Caudate nucleus (tissue), 63 donors: ENCODE measurements at places on chromosomes 7 and 10.

GRCh38 chr10:69413221-69413865, 3.4 kb downstream of the TACR2 start:
- DNase-seq = no peak

- DNase-seq = no peak
Observed at GRCh38 chr7:116024826-116025809, 5.4 kb downstream of the TFEC start.

- no peak for DNase-seq
Observed at GRCh38 chr10:80392250-80392649, 16.1 kb upstream of the PRXL2A start.

DNA sequence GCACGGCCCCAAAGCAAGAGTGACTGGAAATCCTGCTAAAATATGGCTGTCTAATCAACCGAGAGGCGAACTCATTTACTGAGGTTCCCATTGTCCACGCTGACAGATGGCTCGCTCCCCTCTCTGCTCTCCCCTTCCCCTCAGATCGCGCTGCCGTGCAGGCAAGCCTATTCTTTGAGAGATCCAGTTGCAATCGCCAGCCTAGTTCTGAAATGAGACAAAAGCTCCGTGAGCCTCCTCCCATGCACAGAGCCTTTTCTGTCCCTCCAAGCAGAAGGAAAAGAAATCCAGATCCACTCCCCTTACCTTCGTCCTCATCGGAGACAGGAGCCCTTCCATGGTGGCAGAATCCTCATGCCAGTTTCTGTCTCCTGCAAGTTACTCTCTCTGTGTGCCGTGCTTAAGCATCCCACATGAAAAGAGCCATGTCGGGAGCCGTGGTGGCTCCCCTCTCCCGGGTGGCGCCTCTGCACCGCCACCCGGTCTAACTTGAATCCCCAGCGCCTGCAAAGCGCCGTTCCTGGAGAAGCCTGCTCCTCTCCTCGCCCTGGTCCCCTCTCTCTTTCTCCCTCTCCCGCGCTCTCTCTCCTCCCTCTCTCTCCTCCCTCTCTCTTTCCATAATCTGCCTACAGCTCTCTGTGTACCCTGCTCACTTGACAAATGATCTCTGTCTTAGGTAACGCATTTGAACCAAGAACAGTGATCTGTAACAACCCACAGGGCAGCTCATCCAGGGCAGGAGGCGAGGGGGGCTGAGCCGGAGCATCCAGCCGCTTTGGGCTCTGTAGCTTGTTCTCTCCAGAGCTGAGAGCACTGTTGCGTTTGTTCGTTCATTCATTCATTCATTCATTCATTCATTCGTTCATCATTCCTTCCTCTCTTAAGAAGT, 156.8 kb downstream of the FRMD4A start:
- DNase-seq = peak; percentile 18

- no peak for DNase-seq
Observed at GRCh38 chr10:121059351-121059750, 208.2 kb downstream of the WDR11 start.

DNA sequence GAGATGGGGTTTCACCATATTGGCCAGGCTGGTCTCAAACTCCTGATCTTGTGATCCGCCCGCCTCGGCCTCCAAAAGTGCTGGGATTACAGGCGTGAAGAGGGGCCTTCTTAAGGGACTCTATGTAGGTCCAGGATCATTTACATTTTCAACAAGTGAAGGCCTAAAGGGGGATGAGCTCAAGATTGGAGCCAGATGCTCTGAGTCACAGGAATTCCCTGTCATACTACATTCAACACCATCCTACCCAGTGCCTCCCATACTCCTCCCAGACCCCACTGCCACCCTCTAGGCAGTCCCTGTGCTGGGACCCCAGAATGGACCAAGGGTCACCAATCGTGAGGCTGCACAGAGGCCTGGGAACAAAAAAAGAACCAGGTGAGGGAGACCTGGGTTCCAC, 29.9 kb downstream of the CYTH3 start:
- DNase-seq = no peak

DNA sequence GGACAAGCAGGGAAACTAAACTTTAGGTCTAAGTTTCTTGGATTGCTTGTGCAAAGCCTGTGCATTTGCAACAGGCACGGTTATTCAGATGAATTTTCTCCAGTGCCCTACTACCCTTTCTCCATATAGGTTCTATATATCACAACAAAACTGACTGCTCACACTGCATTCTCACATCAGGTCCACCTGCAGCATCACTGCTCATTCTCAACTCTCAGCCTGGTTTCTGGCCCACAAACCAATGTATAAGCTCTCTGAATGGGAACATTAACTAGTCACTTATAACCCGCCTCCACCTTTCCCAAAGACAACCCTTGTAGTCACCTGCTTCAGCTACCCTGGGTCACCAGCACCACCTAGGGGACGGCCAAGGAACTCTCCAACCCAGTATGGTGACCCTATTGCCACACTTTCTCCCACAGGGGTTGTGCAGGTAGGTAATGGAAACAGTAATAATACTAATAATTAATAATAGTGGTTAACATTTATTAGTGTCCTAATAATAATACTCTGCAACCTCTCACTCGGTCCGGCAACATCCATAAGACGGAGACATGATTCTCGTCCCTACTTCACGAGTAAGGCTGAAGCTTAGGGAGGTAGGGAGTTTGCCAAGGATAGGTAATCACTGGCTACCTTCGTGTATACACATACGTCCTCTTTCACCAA, 97.3 kb downstream of the CLEC2L start:
- DNase-seq = no peak

- DNase-seq = no peak
Observed at GRCh38 chr10:53699231-53699630, 926.6 kb upstream of the MBL2 start.

GRCh38 chr10:96949039-96949683, 117.1 kb downstream of the LCOR start:
- DNase-seq = no peak

DNA sequence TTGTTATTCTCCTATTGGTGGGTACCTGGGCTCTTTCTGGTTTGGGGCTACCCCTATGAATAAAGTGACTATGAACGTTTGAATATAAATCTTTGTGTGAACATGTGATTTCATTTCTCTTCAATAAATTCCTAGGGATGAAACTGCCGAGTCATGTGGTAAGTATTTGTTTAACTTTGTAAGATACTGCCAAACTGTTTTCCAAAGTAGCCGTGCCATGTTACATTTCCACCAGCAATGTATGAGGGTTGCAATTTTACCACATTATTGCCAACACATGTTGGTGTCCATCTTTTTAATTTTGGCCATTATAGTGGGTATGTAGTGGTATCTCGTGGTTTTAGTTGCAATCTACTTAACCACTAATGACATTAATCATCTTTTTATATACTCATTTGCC, 94.7 kb downstream of the ZNRF2 start:
- no peak for DNase-seq

GRCh38 chr7:149873970-149874643, 338 bp downstream of the ATP6V0E2 start:
- DNase-seq = no peak

DNA sequence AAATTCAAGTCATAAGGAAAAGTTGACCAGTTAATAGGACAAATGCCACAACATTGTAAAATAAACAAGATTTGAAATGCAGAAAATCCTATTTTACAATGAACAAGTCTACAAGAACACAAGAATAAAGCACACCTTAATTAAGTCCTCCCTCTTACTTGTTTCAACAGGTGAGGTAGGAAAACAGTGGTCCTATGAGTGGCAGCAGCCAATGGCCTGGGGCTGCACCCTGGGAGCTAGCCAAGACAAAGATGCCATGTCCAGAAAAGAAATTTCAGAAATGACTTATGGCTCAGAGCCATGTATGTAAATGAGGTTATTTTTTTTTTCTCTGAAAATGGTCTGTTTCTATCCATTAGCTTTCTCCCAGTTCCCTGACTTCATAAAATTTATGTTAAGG, 14.3 kb downstream of the KLLN start:
- DNase-seq = no peak

- DNase-seq = no peak
Observed at GRCh38 chr10:15067154-15067553, 21.4 kb downstream of the ACBD7 start.

DNA sequence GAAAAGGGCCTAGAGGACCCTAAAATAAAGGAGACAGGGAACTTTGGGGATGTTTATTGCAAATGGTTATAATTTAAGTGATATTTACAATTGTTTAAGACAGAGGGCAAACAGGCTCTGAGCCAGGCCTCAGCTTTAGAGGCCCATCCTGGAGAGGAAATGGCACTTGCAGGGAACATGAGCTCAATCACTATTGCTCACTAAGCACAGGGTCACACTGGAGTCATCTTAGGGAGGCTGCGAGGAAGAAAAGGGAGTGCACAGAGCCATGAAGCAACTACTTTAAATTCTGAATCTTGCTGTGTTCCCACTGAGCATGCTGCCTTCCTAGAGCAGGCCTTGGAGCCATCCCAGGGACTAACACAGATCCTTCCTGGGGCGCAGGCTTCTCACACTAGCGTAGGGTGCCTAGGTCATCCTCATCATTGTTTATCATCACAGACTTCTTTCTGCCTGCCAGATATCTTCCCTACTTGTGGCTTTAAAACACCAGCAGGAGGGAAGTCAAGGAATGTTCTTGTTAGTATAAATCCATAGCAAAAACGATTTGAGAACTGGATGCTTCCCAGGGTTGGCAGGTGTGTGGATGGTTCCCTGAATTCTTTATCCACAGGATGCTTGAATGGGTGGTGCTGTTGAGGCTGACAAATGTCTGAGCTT, 12.7 kb upstream of the DNAJB12 start:
- DNase-seq = no peak

DNA sequence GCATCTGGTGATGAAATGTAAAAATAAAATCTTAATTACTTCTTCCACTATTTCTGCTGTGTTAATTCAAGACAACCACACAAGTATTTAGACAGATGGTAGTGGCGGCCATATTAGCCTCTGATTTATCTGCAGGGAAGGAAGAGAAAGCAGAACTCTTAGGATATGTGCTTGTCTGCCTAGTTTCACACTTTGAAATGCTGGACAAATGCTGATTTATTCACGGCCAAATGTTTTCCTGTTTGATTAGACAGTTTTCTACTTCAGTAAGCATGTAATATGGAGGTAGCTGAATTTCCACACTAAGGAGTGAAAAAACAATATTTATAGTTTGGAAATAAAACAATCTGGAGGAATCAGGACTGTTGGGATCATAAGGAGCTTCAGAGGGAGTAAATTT, 158.1 kb downstream of the AGMO start:
- DNase-seq = no peak

DNA sequence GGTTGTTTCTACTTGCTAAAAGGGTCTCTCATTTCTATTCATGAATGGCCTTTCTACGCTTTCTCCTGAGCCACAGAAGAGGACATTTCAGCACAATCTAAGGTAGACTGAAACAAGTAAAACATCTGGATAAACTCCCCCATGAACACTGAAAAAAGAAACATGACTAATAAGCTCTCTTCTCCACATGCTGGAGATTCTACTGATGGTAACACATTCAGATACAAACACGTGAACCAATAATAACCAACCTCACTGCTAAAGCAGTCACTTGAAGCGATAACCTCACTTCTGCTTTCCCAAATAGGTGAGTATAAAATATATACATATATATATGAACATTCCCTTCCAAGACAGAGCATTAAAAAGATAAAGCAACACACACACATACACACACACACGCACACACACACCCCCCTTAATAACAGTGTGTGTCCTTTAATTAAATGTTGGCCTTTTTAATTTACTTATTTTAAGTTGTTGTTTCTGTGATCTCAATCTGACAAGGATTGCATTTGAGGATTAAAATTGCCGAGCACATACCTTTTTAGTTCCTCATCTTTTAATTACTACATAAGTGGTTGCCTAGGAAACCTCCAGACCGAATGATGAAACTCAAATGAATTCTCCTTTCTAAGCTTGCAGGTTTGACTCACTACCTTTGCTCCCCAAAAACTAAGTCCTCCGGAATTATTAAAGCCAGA, 292.4 kb upstream of the KLF14 start:
- DNase-seq = no peak

- DNase-seq = no peak
Observed at GRCh38 chr7:141452911-141453310, 98.3 kb upstream of the AGK start.

- no peak for DNase-seq
Observed at GRCh38 chr7:108492742-108493141, 33.2 kb downstream of the PNPLA8 start.
